T47D (cell line): ENCODE measurements at places on chromosomes 5 and 9.

DNA sequence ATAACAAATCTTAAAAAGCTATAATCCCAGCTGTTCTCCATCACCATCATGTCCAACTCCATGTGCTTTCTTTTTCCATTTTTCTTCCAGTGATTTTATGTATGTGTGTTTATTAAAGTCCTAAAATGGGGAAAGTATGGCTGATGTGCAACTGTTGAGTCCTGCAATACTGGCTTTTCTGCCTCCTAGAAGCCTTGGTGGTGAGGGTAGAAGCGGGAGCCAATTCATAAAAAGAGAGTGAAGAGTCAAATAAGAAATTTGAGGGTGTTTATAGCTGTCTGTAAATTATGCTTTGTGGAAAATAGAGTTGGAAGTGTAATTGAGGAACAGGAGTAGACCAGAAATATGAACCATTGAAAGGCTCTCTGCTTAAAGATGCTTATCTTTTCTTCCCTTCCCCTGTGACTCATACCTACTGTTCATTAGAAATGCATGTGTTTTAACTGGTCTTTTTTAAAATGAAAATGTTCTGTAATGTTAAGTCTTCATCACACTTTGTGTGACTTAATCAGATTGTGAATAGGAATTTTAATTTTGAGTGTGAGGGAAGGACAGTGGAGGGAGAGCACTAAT is 80.1 kb downstream of the ZCCHC7 start:
- DNase-seq, result no peak

- DNase-seq, result peak; percentile 4
Measured at GRCh38 chr5:1288439-1289335, 6.2 kb downstream of the TERT start.

DNA sequence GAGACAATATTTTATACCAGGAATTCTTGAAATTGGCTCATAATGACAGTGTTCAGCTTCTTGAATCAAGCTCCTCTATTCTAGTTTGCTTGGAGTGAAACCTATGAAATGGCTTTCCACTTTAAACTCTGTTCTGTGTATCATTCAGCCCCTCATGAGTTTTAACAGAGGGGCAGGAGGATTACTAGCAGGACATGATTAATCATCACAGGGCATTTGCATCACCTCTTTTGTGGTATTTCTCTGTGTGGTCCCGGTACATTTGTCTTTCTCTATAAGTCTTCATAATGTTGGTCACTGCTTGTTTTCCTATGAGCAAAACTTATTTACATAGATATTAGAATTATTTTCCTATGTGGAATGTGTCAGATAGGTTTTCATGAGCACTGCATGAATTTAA is 21.2 kb downstream of the CAST start:
- no peak for DNase-seq

DNA sequence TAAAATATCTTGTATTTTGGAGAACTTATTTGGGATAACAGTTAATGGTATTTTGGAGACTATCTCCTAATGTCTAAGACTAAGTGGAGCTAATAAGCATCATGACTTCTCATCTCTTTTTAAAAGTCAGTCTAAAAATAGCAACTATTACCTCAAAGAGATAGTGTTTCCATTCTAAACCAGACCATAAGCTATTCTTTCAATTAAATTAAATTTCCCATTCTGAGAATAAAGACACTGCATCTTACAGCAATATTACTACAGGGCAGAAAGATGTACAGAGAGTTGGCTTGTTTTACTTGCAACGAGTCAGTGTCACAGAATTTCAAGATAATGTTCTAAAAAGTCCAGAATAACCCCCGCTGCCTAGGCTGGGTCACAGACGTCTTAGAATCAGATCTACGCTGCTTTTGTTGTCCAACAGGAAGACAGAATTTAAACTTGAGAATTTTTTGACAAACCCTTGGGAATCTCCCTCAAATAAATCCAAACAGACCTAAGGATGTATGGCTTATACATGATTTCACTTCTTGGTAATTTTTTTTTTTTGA is 98.9 kb downstream of the USP20 start:
- DNase-seq, result no peak

- no peak for DNase-seq
Measured at GRCh38 chr5:157540707-157541446, 34.7 kb downstream of the ADAM19 start.

GRCh38 chr5:161691911-161692310 is 6.4 kb downstream of the GABRA6 start:
- no peak for DNase-seq

- DNase-seq, result no peak
Measured at GRCh38 chr5:178644826-178645545, 18.1 kb upstream of the CLK4 start.

GRCh38 chr9:35954942-35955546 is 2.9 kb downstream of the OR2S2 start:
- peak; percentile 18 for DNase-seq

DNA sequence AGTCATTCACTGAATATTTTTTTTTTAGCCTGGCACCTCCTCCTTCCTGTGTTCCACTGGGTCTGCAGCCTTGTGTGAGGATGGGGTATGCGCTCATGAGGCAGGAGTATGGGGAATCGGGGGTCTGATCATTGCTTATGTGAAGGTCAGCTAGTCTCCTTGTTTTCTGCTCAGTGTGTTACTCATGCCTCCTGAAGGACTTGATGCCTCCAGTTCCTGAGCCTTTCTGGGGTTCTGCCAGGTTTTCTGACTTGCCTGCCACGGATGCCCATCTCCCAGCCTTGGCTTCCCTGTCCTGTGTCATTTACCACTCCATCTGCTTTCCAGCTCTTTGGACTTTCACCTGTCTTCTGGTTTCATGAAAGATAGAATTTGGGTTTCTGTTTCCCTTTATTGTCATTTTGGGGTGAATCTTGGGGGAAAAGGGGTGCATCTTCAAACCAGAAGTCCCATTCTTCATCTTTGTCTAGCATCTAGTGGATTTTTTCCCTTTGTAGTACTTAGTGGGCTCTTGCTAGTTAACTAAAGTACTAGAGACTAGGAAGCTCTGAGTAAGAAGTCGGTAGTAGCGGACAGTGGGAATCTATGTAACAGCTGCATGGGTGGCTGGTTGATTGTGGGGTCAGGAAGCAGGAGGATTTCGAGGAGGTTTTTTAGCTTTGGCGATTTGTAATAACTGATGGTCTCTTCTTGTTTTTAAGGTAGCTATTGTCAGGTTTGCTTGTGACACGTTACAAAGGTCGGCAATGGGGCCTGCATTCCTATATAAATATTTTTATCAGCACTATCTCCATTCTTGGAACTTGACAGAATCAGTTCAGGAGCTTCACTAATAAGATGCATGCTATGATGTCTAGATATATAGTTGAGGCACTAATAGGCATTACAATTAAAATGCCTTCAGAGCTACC is 8.2 kb downstream of the OTULIN start:
- no peak for DNase-seq

- no peak for DNase-seq
Measured at GRCh38 chr9:69079186-69079585, 43.6 kb downstream of the FXN start.

GRCh38 chr5:25334350-25334749 is 689.6 kb upstream of the CDH10 start:
- DNase-seq, result no peak

DNA sequence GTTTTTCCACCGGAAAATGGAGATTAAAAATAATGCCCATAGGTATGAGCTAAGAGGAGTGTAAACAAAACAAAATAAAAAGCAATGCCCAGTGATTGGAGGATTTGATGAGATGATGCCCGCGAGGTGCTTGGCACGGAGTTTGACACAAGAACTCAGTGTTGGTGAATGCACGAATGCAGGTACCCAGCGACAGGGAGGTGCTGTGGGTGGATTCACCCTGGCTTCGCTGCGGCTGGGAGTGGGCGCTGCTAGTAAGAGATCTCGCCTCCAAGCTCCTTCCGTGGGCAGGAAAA is 526 bp upstream of the STXBP1 start:
- no peak for DNase-seq

DNA sequence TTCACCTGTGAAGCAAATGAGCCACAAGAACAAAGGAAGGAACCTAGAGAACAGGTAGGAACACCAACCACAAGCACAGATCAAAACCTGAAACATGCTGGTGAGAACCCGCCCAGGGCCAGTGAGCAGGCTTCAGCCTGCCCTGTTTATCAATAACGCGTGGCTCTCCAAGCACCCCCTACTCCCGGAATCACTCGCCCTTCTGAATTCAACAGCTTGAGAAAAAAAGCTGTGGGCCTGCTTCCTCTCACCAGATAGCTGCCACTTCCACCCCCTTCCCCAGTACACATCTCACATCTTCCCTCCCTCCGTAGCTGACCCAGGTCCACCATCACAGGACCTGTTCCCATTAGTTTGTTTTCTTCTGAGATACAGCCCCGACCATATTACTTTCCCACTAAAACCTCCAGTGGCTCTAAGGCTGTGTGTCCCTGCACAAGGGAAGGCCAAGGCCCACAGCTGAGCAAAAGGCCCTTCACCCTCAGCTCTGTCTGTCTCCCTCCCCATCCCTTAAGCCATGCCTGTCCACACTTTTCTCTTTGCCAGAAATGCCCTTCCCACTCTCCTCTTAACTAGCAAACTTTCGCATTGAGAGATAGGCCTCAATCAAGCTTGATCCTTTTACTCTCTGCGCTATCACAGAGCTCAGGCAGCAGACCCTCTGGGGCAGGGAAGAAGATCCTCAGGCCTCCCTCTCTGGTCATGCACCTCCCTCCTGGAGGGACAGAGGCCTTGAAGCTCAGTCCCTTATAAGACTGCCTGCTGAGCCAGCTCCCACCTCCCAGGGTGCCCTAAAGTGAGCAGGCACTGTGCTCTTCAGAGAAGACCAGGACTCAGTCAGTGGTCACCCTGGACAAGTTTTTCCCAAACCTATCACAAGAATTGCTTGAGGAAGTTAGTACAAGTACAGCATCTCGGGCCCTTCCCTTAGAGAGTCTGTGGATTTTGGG is 30.1 kb downstream of the B4GALT1 start:
- DNase-seq, result no peak

DNA sequence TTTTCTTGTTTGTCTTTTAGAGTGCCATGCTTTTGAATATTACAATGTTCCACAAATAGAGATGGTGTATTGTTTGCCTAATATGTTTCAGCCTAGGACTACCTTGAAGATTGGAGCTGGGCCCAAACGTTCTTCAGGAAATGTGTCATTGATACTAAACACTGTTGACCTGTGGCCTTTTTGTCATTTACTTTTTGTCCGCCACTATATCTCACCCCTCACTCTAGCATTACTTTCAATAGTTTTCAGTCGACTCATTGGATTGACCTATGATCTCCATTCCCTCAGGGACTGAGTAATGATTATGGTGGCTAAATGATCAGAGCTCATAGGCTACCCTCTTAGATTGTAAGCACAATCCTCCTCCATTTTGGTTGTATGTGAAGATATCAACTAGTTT is 115.8 kb downstream of the NUDT12 start:
- DNase-seq, result no peak

DNA sequence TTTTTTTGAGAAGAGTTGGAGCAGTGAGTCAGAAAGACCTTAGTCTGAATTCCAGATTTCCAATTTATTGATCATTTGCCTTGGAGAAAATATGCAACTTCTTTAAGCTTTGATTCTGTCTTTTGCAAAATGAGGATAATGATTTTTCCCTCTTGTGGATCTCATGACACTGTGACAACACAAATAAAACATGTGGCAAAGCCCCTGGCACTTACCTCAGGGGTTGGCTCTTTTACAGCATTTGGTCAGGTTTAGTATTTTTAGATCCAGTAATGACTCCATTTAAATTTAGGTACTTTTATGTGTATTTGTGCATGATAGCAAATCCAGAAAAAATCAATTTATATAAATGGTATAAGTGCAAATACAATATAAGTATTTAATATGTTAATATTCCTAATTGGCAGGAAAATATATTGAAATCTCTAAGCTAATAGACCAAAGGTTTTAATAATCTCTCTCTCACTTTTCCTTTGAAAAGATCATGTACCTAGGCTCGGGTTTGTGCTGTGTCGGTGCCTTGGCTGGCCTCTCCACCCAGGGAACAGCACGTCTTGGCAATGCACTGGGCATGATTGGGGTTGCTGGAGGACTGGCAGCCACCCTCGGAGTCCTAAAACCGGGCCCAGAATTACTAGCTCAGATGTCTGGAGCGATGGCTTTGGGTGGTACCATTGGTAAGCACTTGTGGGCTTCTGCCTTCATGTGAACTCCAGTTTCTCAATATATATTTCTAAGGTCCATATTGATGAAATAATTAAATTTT is 49.7 kb downstream of the NNT start:
- no peak for DNase-seq

- DNase-seq, result peak; percentile 7
Measured at GRCh38 chr5:120199559-120199958, 264.5 kb upstream of the PRR16 start.

- no peak for DNase-seq
Measured at GRCh38 chr5:107830750-107831149, 160.0 kb upstream of the EFNA5 start.

DNA sequence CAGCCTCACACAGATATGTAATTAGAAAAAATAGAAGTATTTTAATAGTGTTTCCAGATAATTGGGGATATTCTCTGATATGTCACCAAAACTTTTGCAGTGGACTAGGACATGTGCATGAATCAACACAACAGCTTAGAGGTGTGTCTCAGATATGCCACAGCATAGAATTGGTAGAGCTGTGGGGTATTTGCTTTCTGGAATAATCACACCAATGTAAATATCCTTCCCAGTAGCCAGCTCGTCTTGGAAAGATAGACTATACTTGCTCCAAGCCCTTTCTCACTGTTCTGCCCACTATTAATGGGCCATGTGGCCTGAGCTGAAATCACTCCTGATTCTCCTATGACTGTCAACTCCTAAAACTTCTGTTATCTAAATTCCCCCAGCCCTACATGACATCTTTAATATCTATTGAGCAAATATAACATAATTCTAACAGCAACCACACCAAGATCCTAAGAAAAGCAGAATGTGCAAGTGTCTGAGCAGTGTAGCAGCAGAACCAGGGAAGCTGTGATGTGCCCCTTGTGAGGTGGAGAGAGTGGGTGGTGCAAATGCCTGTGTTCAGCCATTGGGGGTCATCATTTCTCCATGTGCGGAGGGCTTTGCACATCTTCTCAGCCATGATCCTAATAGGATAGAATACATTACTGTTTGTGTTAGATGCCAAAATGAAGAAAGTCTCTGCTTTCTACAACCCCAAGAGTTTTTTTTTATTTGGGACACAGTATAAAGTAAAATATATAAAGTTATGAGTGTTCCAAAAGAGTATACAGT is 65.0 kb downstream of the MELK start:
- no peak for DNase-seq

- DNase-seq, result no peak
Measured at GRCh38 chr5:137635521-137635921, 100.4 kb downstream of the KLHL3 start.

DNA sequence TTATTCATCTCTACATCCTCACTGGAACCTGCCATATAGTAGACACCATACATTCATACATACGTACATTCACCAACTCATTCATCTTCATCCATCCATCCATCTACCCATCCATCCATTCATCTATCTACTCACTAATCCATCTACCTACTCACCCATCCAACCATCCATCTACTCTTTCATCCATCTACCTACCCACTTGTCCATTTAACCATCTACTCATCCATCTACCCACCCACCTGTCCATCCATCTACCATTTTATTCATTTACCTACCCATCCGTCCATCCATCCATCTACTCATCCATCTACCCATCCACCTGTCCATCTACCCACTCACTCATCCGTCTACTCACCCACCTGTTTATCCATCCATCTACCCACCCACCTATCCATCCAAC is 31.9 kb upstream of the LCP2 start:
- DNase-seq, result no peak
